ENCODE measurements at places on chromosomes 13 and 19.

DNA sequence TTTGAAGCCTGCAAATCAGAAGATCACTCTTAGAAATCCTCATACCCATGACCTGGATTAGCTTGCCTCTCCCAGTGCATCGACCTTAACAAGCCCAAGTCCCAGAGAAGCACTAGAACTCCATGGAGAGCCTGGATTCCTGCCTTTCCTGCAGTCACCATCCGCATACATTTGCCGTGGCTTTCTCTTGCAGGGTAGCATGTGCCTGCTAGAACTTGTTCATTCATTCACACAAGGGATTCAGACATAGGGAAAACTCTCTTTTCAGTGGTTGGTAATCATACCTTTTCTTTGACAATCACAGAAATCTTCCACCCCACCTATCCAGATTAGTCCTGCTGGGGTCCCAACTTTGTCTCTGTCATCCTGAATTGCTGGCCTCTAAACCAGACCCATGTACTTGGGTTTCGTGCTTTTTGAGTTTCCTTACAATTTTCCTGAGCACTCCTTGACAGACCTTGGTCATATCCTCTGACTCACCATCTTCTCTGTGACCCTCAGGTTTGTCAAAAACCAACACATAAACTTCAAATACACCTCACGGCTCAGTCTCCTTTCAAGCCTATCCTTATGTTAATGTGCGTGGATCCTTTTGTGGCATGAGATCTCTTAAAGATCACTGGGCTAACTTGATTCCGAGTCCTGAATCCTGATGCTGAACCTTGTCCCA lies 355.0 kb downstream of the MYO16 start:
- DNase-seq: no peak

- DNase-seq: no peak
Measured at GRCh38 chr19:33472691-33473652, 48.6 kb downstream of the PEPD start.

DNA sequence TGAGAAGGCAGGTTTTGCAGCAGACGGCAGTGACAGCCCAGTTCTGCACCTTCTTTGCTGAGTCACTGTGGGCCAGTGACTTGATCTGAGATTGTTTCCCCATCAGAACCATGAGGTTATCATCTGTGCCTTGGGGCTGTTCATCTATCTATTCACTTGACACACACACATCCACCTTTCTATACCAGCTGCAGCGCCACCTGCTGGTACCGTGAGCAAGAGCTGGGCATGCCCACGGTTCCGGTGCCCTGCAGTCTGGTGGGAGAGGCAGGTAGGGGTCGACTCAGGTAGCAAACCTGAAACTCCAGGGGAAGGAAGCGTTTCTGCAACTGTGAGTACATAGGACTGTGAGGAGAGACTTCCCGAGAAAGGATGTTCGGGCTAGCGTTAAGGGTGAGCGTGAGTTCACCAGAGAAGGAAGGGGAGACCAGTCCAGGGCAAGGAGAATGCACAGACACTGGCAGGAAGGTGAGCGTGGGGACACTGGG lies 7.5 kb upstream of the LIN7B start:
- DNase-seq: peak; percentile 76

DNA sequence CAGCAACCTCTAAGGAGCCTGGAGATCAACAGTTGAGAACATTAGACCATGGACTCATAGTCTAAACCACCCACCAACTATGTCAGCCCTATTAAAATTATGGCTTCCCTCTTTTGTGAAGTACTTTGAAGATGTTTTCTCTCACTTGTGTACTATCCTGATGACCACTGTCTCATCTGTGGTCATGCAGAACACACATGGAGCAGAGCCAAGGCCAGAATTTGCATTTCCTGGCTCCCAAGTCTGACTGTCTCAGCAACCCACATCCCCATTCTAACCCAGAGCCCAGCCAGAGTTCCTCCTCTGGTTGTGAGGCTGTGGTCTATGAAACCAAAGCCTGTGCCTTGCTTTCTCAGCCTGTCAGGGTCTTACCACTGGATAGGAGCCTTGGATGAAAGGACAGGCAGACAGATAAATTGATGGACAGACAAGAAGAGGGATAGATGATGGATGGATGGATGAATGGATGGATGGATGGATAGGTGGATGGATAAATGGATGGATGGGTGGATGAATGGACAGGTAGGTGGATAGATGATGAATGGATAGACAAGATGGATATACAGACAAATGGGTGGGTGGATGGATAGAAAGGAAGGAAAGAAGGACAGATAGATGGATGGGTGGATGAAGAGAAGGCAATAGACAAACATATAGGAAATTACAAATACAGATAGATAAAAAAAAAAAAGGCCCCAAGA lies 35.4 kb downstream of the ZNF557 start:
- DNase-seq: no peak

DNA sequence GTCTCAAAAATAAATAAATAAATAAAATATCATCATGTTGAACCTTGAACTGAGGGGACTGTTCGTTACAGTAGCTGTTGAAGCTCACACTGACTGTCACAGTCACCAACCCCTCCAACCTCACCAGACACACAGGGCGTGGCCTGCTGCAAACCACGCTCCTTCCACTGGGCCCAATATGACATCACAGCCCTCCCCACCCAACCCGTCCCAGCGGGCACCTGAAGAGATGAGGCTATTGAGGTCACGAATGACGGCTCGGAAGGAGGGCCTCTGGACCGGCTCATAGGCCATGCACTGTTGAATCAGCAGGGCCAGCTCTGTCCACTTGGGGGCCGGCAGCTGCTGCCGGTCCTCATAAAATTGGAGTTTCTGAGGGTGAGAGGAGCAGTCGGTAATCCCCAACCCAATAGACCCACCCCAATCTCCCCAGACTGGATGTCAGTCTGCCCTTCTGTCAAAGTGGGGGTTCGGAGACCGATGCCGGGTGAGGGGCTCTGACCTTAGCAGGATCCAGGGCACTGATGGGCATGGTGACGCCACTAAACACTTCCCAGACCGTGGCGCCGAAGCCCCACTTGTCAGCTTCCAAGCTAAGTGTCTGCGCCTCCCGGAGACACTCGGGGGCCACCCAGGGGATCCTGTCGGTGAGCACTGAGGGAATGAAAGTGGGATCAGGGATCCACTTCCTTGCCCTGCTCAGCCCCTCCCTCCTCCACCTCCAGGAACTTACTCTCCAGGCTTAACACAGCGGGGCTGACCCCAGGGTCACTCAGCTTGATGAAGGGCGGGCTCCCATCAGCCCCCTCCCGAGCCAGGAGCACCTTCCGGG lies 13.2 kb downstream of the JAK3 start:
- DNase-seq: peak; percentile 18

GRCh38 chr13:103289681-103290080 lies 223.5 kb upstream of the SLC10A2 start:
- DNase-seq: no peak

GRCh38 chr13:29193083-29193482 lies 372.9 kb downstream of the MTUS2 start:
- DNase-seq: no peak

- DNase-seq: no peak
Measured at GRCh38 chr13:105814219-105814901, 721.1 kb downstream of the EFNB2 start.

GRCh38 chr19:7063339-7063738 lies 4.9 kb upstream of the MBD3L3 start:
- no peak for DNase-seq

DNA sequence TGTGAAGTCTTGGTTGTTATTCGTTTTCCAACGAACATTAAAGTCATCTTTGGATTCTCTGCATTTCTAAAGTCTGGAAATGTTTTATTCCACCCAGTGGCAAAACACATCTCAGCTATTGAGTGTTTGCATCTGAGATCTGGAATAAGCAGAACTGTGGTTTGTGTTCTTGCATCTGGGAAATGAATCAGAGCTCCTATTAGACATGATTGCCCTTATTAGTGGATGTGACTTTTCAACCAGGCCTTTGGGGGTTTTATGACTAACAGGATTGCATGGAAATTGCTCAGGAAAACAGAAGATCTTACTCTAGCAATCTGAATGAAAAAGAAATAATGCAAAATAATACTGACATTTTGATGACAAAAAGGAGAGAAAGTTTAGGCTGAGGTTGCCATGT lies 488.8 kb downstream of the IRS2 start:
- DNase-seq: no peak

GRCh38 chr13:112769615-112770014 lies 79.8 kb downstream of the ATP11A start:
- DNase-seq: no peak

GRCh38 chr19:55535173-55535964 lies 1.6 kb downstream of the SBK2 start:
- no peak for DNase-seq

DNA sequence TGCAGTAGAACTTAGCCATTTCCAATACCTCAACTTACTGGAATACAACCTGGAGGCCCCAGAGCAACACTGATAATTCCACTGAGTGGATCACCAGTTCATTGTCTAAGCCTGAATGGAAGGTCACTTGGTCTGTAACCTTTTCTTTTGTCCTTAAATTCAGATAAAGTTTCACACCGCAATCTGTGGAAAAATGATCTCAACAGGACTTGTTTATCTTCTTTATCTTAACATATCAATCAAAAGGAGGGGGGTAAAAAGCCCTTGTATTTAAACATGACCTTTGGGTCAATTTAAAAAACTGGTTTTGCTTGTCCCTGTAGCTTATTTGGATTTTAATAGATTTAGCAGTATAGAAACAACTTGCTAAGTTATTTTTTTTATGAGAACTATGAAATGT lies 21.6 kb downstream of the SAE1 start:
- no peak for DNase-seq

- DNase-seq: no peak
Measured at GRCh38 chr19:46392252-46392801, 21.0 kb downstream of the CCDC8 start.

DNA sequence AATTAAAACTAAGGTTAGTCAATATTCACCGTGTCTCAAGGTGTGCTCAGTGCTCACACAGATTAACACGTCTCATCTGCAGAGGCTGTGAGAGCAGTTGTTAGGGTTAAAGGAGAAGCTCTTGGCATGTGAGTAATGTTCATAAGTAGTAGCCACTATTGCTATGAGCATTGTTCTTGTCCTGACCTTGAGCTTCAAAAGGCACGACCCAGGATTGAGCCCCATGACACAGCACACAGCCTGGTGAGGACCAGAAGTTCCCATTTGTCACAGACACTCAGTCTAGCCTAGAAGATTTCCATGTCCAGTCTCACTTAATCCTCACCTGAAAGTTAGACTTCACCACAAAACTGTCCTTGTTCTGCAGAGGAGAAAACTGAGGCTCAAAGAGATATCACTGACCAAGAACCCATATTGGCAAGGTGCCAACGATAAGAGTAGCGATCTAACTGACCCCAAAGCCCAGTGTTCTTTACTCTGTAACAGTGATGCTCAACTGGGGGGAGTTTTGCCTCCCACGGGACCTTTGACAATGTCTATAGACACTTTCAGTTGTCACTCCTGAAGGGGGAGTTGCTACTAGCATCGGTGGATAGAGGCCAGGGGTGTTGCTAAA lies 26.0 kb downstream of the FPR3 start:
- no peak for DNase-seq

GRCh38 chr19:5131031-5131505 lies 162.2 kb downstream of the KDM4B start:
- no peak for DNase-seq

DNA sequence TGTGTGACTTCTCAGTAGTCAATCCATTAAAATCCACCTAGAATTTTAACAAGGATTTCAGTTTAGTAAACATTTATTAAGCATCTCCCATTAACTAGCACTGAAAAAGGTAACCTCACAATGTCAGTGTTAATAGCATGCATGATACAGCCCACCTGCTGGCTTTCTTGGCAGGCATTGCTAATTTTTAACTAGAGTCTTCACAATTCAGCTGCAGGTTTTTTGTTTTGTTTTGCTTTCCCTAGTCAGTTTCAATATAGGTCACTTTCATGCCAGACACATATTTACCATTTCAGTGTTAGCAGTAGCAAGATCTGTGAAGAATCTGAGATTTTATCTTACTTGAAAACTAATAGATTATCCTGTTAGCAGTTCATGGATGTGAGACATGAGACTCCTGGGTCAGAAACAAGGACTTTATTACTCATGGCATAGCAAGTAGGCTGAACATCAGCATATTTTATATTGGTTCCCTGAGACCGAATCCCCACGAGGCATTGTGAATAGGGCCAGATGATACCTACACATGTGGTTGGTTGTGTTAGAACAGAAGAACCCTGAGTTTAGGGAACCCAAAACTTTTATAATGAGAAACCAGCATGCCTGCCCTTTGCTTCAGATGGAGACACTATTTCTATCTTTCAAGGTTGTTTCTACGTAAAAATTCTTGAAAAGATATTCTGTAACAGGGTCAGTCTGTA lies 198.0 kb upstream of the HTR2A start:
- DNase-seq: no peak

DNA sequence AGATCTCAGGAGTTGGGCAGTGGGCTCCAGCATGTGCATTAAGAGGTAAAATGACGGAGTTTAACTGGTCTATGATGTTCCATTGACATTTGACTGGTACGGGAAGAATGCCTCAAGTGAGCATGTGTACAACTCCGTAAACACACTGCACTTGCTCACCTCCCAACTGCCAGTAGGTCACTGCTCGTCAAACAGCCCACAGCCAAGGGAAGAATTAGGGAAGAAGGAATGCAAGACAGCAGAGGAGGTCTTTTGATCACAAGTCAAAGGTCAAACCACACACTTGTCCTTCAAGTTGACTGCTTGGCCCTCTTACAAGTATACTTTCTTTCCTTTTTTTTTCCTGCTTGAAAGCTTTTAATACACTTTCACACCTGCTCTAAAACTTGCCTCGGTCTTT lies 236.7 kb downstream of the B3GLCT start:
- no peak for DNase-seq

DNA sequence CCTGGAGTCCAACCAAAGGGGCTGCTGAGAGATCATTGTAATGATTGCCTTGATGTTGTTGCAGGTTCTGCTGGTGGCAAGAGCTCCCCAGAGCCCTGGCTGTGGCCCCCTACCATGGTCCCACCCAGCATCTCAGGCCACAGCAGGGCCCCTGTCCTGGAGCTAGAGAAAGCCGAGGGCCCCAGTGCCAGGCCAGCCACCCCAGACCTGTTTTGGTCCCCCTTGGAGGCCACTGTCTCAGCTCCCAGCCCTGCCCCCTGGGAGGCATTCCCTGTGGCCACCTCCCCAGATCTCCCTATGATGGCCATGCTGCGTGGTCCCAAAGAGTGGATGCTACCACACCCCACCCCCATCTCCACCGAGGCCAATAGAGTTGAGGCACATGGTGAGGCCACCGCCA lies 15.5 kb downstream of the NCAN start:
- no peak for DNase-seq

DNA sequence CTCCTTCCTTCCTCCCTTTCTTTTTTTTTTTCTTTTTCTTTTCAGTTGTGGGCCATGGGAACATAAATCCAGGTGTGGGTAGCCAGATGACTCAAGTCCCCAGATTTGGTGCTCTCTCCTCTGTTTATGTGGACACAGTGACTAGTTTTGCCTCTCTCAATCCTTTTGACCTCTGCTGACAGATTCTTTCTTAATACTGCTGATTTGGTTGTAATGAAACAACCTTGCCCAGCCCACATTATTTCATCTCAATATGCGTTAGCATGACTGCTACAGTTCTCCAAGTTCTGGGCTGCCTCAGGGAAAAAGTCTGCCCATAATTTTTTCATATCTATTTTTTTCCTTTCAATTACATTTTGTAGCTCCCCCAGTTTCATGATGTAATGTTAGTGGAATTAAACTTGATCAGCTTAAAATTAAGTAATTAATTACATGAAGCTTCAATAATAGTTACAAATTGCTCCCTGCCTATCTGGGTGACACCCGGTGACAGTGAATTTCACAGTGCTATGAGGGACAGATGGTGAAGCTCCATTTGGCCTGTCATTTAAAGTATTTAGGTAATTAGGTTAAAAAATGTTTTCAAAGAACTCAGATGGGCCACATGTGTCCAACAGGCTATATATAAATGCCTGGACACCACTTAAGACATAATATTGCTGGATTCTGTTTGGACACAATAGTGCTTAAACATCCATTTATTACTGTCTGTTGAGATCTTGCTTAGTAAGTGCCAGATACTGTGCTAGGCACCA lies 118.8 kb upstream of the FRY start:
- DNase-seq: no peak

Measured in WERI-Rb-1 (cell line).